ENCODE measurements at places on chromosomes 5 and 9.

DNA sequence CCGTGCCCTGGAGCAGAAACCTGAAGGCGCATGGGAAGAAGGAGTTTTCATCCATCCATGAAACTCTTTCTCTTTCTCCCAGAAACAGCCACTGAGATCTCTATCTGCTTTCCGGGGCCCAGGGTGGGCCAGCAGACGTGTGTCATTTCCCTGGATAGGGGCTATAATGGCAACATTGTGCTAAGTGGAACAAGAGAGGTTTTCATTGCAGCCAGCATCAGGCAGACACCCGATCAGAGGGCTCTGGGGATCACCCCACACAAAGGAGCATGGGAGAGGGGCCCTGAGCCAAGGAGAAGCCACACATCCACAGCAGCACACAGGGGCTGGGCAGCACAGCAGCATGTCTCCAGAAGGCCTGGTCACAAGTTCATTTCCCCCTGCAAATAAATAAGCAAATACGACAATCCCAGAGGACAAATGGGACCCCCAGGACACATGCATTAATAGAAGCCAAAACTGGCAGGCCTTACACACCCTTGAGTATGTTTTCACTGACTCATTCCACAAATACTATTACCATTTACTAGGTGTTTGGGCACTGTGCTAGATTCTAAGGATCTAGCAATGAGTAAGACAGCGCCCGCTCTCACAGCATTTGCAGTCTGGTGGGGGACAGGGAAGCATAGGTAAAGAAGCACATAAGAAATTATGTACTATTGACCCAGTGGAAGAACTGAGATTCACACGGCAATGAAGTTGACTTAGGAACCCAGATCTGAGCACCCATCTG lies 4.3 kb upstream of the AFAP1L1 start:
- DNase-seq, result no peak

- no peak for DNase-seq
Measured at GRCh38 chr5:31485376-31486207, 46.3 kb downstream of the DROSHA start.

GRCh38 chr5:31021181-31021624 lies 172.3 kb upstream of the CDH6 start:
- peak; percentile 63 for DNase-seq

- no peak for DNase-seq
Measured at GRCh38 chr9:35229066-35229778, 67.4 kb downstream of the UNC13B start.

DNA sequence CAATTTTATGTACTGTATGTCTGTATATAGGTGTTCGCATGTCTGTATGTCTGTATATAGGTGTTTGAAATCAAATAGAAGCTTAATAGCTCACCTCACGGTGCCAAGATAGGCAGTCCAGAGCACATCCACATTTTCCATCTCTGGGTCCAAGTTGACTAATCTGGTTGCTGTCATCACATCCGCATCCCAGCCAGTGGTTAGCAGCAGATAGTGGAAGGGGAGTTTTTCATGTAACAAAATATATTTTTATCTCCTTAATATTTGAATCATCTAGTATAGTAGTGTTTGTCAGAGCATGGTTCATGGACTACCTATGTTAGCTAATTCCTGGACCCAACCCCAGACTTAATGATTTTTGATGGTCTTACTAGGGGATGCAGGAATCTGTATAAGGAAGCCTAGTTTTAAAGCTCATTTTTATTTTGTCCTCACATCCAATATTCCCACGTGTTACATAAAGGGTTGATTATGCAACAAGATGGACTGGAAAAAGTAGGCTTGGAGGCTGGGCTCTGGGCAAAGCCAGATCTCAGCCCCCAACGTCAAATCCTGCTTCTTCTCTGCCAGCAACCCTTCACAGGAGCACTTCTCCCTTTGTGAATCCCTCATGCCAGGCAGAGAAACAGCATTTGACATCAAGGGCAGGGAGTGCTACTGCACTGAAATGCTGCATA lies 219.7 kb downstream of the ZSWIM6 start:
- no peak for DNase-seq

DNA sequence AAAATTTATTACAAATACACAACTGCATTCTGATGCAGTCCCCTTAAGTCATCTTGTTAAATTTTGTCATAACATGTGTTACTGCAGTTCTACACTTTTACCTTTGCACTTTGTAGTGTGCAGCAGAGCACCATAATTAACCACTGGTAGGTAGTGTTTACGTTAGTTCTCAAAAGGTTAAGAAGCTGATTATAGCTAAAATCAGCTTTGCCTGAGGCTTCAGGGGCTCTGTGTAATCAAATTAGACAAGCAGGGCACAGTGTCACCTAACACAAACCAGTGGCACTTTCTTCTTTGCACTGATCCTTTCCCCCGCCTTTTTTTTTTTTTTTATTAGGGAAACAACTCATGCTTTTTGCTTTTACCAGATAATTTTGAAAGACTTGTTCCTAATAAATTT lies 26.1 kb downstream of the POU5F2 start:
- DNase-seq, result no peak

DNA sequence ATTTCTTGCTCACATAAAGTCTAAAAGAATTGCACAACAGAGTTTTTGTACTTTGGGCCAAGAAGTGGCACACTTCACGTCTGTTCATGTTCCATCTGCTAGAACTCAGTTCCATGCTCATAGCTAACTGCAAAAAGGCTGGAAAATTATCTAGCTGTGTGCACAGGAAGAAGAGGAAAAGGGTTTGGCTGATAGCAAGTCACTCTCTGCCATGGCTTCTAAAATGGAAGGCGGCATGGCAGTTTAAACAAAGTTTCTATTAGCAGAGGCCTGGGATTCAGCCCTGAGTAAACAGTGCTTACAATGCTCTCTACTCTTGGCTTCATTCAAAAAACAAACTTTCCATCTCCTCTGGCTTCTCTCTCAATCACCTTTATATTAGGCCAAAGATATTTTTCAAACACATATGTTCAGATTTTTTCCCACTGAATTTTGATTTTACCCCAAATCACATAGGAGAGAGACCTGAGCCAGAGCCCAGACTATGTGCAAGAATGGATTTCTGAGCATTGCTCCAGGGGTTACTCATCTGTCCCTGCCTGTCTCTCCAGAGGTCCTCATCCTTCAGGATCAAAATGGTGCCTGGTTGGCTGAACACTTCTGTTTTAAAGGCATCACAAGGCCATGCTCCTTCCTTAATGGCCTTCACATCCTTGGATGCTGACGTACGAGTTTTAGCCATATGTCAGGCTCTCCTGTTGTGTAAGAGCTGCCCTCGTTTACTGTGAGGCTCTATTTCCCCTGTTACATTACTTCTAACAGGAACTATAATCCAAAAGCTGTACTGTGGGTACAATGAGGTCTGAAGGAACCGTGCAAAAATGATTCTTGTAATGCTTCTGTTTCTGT lies 226.6 kb downstream of the SAXO1 start:
- no peak for DNase-seq

DNA sequence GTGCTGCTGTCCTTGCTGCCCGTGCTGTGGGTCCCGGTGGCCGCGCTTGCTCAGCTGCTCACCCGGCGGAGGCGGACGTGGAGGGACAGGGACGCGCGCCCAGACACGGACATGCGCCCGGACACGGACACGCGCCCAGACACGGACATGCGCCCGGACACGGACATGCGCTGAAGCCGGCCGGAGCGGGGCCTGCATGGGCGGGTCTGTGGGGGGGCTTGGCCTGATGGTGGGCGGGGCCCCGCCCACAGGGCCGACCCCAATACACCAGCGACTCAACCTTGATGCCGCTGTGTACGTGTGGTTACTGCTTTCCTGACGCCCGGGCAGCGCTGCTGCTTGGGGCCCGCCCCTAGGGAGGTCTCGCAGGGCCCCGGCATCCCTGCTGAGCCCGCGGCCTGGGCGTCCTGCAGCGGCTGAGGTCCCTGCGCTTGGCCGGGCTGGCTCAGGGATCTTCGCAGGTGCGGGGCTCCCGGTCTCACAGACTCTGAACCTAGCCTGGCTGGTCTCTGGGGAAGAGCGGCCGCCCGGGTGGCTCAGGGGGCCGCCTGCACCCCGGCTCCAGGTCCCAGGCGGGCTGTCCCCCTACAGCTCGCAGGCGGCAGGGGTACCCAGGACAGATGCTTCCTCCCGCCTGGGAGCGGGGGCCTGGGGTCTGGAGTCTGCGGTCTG lies 20.9 kb downstream of the SLC6A18 start:
- DNase-seq, result no peak

DNA sequence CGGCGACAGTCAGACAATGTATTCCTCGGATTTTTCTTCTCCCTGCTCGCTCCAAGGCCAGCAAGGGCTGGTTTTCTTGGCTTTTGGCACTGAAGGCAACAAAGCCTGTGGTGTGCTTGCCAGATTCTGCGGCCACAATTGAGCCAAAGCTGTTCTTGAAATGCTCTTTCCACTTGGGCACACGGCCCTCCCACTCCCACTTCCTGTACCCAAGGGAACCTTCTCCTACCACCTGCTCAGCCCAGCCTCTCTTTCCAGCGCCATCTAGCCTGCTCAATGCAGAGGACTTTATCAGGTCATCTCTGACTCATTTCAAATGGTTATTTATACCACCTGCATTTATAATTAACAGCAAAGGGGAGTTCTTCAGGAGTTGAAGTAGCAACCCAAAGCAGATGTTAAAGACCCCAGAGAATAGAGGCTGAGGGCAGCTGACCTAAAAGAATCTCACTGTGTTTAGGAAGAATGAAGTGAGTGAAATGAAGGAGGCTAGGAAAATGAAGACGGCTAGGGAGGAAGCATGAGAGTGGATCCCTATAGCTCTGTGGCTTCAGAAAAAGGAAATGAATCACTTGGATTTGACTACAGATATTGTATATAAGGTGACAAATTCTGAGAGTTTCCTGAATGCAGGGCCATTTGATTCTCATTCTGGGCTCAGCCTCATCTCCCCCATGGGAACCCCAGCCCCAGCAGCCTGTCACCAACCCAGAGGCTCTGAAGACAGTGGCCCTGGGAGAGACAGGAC lies 439.0 kb downstream of the ENC1 start:
- DNase-seq, result peak; percentile 55

GRCh38 chr5:39024884-39025283 lies 49.3 kb downstream of the RICTOR start:
- DNase-seq, result no peak

DNA sequence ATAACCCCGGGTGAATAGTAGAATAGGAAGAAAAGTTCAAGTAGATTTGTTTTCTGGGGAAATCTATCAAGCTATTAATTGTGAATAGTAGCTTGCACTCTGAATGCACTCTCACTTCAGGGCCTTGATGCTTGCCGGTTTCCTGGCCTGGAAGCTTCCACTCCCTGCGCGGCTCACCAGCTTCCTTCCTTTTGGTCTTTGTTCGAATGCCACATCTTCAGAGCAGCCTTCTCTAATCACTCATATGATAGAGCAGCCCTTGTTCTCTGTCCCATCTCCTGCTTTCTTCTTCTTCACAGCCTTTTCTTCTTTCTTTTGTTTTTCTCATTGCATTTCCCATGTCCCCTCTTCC lies 146.7 kb downstream of the MAST4 start:
- no peak for DNase-seq

- no peak for DNase-seq
Measured at GRCh38 chr9:116087246-116087645, 66.3 kb upstream of the PAPPA start.

GRCh38 chr9:17165764-17166163 lies 30.9 kb downstream of the CNTLN start:
- DNase-seq, result no peak

Data from kidney epithelial cell (primary cell).